ENCODE measurements at places on chromosomes 3 and 15.

DNA sequence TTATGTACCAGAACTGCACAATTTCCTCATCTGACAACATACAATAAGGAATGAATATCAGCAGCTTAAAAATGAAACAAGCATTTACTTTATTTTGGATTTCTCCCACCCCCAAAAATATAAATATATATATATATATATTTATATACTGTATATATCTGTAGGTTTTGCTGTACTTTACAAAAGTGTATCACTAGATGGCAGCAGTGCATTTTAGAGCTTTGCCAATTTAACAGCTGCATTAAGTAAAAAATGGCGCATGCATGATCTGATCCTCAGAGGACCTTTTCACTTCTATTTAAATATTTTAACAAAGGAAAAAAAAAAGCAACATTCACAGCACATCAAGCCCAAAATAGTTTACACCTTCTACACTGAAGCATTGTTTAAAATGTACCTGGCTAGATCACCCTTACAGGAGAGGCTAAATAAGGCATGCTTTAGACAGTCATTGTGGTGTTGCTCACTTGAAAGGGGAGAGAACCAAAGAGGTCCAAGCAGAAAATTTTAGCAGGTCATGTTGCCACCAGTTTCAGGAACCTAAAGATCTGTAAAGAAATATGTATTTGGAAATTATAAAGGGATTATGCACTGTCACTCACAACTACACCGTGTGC lies 72.6 kb downstream of the NPTN start:
- DNase-seq, result no peak

GRCh38 chr15:89157918-89158564 lies 63.3 kb downstream of the RLBP1 start:
- DNase-seq, result no peak

GRCh38 chr3:141933421-141934300 lies 57.2 kb downstream of the ATP1B3 start:
- DNase-seq, result no peak

- DNase-seq, result no peak
Measured at GRCh38 chr3:135081451-135081850, 286.4 kb downstream of the EPHB1 start.

- DNase-seq, result no peak
Measured at GRCh38 chr15:101453123-101454120, 36.1 kb downstream of the PCSK6 start.

Measured in T-helper 9 cell (primary cell).